Sigmoid colon (tissue), 7 donors: ENCODE measurements at places on chromosomes 4 and X. TPM values are rescaled to one million over a fixed set of nuclear protein-coding genes. Genes with fewer than 3 reads are reported as not detected.
A peak's percentile ranks its signal among the peaks of the same experiment; 100 is the strongest.

DNA sequence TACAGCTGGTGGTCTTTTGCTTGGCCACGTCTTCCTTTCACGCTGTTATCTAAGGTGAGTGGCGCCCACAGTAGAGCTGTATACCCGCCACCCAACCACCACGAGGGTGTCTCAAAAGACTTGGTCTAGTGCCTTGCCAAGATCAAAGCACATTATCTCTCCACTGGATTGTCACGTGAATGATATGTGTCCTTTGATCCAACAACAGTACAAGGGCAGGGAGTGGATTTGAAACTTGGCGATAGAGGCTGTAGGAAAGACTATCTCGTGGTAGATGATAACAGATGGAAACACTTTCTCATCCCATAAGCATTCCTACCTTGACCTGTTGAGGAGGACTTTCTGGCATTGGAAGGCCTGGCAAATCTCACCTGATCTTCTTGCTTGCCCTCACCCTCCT is 37.7 kb upstream of the BCLAF3 start:
- DNase-seq: no peak

GPR50 gene
- total RNA-seq: not detected

DNA sequence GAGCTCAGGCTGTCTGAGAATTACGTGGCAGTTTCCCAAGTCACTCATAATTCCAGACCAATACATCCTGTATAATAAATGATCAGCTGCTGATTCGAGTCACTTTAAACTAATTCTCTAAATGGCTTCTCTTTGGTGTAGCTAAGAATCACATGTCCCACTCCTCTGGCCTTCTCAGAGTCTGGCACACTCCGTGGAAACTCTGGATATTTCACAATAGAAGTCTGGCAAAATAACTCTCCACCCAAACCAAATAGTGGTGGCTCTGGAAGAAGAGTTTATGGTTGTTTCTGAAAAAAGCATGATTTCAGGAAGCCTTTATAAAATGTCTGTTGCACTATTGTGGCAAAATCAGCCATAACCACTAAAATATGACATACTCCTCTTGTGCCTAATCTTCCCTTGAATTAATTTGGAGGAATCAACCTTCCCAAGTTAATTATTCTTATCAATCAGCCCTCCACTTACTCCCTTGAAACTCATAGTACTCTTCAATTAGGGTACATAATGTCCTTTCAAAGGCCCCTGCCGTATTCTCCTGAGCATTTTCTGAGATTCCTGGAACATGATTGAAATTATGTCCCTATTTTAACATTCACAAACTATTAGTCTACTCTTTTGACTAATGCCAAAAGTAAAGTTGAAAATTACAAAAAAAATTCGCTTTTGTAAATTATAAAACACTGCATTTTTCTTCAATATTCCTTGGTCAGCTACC is 991.6 kb downstream of the FAT4 start:
- DNase-seq: peak; percentile 72

RASGEF1B gene
- total RNA-seq: 11.4 TPM

DNA sequence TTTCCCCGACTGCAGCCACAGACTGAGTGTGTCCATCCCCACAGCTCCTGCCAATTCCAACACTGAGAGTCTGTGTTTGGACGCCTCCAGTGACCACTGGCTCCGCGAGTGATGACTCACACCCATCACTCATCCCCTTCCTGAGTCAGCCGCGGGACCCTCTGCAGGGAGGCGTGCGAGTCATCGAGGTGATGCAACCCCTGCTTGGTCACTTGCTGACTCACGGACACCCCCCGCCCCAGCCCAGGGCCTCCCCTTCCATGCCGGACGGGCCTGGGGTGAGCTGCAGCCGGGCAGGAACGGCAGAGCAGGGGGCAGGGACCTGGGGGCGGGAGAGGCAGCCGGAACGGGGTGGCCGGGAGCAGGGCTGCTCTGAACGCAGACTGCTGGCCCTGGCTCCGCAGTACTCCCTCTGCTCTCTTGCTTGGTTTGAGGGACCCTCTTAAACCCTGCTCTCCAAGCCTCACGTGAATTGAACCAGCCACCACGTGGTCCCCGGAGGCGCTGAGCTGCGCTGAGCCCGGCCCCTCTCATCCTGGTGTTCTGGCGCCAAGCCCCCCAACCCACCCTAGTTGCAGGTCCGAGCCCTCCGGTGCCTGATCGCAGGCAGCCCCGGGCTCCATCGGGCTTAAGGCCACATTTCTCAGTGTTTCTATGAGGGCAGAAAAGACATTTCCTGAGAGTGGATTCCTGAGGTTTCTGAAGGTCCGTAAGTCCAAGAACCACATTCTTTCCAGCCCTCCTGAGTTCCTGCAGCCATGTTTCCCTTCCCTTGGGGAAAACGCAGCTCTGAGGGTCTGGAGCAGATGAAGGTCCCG is 32.4 kb downstream of the FGFRL1 start:
- peak; percentile 97 for DNase-seq

GRCh38 chr4:154877110-154877760 is 96.2 kb downstream of the RBM46 start:
- DNase-seq: no peak

DNA sequence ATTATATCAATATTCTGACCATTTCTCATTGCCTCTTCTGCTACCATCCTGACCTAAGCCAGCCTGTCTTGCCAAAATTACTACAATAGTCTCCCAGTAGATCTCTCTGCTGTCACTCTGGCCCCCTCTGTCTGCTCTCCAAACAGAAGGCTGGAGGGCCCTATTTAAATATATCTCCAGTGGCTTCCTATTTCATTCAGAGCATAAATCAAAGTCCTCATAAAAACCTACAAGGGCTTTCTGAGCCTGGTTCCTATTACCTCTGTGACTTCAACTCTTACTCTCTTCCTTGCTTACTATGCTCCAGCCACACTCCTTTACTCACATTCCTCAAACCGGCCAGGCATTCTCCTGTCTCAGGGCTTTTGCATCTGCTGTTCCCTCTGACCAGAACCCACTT is 19.0 kb downstream of the IGSF1 start:
- no peak for DNase-seq

- no peak for DNase-seq
These were observed 475.5 kb upstream of the ADGRL3 start for GRCh38 chr4:60724623-60725022.

- DNase-seq: no peak
These were observed 62.5 kb upstream of the MCUB start for GRCh38 chr4:109497511-109497910.

DNA sequence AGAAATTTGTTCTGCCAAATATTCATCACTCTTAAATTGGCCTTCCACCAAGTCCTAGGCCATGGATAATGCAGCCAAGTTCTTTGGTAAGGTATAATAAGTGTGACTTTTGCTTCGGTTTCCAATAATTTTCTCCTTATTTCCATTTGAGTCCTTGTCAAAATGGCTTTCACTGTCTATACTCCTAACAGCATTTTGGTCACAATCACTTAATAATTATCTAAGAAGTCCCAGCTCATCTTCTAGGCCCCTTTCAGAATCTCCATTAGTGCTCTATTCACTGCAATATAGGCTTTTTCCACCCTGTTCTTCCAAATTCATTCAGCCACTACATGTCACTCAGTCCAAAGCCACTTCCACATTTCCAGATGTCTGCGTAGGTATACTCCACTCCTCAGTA is 51.0 kb upstream of the SPIN4 start:
- no peak for DNase-seq

MAGEA2B gene
- not detected for total RNA-seq

PORCN gene
- 12.2 TPM for total RNA-seq

SHISA3 gene
- 2.5 TPM for total RNA-seq

GRCh38 chr4:39526765-39527295 is 409 bp downstream of the UGDH start:
- no peak for DNase-seq

DNA sequence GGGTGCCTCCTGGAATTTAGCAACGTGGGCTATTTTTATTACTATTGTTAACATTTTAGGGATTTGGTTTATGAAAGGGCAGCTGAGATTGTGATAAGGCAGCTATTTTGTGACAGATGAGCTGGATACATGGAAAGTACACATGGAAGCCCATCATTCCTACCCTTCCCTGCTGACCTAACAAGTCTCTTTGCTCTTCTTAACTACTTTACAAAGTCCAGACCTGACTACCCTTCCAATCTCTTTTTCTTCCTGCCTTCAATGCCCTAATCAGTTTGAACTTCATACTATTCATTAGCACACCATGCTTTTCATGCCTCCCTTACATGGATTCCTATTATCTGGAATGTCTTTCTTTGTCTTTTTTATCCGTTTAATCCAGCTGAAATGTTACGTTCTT is 9.4 kb upstream of the AFP start:
- DNase-seq: no peak

DNA sequence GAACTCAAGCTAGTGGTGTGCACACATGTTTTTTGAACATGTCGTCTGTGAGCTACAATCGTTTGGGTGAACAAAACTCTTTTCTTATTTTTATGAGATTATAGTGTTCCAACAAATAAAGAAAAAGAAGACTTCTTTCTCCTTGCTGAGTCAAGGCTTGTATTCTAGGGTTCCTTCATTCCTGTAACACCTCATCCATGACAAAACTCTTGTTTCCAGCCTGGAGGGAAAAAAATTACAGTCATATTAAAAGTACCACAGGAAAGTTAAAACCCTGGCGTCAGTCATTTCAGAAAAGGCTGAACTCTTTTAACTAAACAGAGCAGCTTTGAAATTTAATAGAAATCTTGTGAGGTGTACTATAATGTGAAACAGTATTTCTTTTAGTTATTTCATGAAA is 79.2 kb upstream of the BOD1L1 start:
- DNase-seq: no peak

DNA sequence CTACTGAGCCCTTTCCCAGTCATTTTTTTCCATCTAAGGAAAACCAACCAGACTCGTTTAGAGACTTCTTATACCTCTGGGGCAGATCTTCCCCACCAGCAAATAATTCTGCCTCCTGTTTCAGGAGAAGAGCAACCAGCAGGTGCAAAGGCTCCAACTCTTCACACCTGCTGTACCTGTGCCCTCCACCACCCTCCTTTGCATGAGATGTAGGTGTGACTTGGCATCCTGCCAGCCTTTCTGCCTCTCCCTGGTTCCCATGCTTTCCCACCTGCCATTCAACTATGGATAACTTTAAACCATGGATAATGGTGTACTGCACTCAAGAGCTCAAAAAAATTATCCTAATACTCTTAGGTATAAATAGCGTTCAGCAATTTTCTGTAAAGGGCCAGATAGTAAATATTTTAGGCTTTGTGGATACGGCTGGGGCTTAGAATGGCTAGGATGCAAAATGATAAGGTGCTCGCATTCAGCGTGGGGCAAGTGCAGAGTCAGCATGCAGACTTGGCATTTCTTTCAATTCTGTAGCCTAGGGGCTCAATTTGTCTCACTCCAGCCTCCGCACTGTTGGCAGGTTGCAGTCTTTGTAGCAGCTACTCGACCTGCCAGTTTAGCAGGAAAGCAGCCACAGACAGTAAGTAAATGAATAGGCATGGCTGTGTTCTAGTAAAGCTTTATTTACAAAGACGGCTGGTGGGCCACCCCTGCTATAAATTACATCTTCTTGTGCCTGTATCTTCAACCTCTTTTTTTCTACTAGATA is 79.8 kb downstream of the HCCS start:
- DNase-seq: no peak

FRAS1 gene
- total RNA-seq: 5.4 TPM

DNA sequence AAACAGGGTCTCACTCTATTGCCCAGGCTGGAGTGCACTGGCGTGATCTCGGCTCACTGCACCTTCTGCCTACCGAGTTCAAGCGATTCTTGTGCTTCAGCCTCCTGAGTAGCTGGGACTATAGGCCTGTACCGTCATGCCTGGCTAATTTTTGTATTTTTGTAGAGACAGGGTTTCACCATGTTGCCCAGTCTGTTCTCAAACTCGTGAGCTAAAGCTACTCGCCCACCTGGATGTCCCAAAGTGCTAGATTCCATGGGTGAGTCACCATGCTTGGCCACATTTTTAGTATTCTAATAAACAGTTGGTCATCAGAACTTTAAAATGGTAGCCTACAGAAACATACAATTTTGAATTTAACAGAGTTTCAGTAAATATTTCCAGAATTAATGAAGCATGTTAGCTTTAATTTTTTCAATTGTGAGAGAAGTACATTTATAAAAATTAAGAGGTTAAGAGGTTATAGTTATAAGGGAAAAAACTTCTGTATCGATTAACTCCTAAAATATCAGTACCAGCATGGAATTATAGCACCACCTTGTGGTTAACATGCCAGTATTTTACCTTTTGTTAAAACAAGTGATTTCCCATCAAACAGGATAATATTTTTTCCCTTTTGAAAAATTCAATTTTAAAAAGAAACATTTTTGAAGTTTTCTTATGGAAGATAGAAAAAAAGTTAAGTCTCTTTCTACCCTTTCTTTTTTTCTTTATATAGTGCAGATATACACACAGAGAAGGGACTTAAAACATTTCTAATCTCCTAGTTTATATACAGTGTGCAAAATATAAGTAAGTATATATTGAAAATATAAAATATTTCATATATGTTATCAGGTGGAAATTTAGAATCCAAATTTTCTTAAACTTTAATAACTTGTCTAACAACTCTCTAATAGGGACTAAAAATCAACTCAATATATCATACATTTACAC is 35.4 kb downstream of the CEP44 start:
- no peak for DNase-seq

DNA sequence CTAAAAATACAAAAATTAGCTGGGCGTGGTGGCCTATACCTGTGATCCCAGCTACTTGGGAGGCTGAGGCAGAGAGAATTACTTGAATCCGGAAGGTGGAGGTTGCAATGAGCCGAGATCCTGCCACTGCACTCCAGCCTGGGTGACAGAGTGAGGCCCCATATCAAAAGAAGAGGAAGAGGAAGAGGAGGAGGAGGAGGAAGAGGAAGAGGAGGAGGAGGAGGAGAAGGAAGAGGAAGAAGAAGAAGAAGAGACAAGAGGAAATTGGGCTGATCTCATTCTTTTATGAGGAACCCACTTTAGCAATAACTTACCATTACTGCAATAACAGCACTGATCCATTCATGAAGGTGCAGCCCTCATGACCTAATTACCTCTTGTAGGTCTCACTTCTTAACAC is 138.9 kb upstream of the GIMD1 start:
- no peak for DNase-seq

SMIM31 gene
- total RNA-seq: not detected

DNA sequence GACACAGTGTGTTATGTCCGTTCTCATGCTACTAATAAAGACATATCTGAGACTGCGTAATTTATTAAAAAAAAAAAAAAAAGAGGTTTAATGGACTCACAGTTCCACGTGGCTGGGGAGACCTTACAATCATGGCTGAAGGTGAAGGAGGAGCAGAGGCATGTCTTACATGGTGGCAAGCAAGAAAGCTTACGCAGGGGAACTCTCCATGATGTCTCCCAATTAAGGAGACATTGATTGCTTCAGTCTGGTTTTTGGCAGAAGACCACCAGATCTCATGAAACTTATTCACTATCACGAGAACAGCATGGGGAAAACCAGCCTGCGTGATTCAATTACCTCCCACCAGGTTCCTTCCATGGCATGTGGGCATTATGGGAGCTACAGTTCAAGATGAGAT is 221.8 kb downstream of the ASMT start:
- DNase-seq: no peak

- peak; percentile 79 for DNase-seq
These were observed 738.3 kb upstream of the FRG1 start for GRCh38 chr4:189202182-189202868.

MGARP gene
- total RNA-seq: 1.2 TPM
